ENCODE measurements at places on chromosomes 6 and 20.

DNA sequence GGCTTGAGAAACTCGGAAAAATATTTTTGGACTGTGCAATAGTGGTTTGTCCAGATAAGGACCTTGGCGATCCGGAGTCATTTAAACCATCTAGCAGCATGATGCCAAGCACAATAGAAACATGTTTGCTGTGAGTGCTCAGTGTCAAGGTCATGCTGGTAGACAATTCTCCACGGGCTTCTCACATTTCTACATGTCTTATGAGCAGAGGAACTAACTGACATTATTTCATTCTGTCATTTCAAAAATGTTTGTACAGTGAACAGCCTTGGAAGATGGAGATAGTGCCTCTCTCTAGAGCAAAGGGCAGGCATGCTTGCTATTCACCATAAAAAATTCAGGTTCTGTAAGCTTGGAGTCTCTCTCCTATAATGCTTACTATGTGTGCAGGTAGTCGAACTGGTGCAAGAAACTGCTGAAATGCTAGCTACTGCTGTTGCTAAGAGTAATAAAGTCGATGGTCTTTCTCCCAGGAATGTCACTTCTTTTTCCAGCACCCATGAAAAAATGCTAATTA, 25.4 kb upstream of the CCN2 start:
- DNase-seq: no peak

GRCh38 chr6:132100388-132100990, 149.3 kb upstream of the CCN2 start:
- DNase-seq: no peak

DNA sequence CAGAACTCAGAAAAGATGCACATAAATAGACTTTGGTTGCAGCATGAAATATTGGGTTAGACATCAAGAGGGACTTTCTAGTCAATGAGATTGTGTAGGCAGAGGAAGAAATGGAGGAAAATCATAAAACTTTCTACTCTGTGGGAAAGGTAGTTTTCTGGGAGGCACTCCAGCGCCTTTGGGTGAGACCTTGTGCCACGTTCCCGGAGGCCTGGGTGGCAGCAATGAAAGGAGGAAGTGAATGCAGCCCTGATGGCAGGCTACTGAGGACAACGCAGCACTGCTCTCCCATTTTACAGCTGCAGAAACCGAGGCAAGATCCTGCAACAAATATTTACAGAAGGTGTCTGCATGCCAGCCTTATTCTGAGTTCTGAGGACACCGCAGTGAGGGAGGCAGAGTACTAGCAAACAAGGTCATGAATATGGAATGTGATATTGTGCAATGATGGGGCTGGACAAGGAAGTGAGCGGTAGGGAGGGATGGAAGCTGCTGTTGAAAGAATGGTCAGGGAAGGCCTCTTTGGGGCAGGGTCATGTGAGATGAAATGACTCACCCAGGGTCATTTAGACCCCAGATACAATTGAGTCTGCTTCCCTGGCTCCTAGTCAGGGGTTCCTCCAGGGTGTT, 159.1 kb downstream of the TFAP2C start:
- DNase-seq: no peak

DNA sequence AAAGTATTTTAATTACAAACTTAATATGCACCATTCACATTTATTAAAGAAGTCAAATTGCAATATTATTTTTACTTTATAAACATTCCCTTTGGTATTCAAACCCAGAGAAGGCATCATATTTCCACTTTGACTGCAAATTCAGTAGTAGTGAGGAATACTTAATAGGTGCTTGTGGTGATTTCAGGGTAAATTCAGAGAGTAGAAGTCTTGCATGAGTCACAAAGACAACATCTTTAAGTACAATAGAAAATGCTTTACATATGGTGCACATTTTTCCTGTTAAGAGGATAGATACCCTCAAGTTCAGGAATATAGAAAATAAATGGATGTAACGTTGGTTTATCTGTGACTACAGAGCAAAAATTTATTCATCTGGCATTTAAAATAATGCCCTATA, 390.2 kb downstream of the TENT5A start:
- DNase-seq: no peak

Data from stimulated activated CD8-positive, alpha-beta memory T cell treated with anti-CD3 and anti-CD28 coated beads, Interleukin-12 subunit alpha, Interleukin-12 subunit beta, amount 100 ng/mL, for 1 hour (primary cell).